ENCODE measurements at places on chromosomes 6 and 20. TPM values are rescaled to one million over a fixed set of nuclear protein-coding genes. Genes with fewer than 3 reads are reported as not detected.
A peak's percentile ranks its signal among the peaks of the same experiment; 100 is the strongest.

GRCh38 chr6:32148289-32149091 lies 3.2 kb downstream of the PRRT1 start:
- H3K4me1 ChIP-seq = peaks cover 27% of the 10 kb centered on the region
- no peak for DNase-seq
- no peak overlapping the region for H3K27ac ChIP-seq
- H3K4me3 ChIP-seq = no peak overlapping the region

DNA sequence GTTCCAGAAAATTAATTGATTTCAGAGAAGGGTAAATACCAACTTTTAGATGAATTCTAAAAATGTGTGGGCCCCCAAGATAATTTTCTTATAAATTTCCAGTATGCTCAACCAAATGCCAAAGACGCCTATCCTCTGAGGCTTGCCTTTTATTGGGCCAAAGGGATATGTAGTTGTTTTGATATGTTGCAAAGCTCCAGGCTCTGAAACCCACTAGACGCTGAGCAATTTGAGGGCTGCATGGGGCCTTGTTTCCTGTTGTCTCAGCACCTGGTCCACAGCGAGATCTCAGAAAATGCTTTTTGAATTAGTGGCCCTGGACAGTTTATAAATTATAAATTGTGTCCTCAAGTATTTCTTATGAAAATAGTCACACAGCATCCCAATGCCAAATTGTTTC lies 397.2 kb downstream of the SAMD5 start:
- no peaks in the 10 kb centered on the region for H3K36me3 ChIP-seq
- H3K27ac ChIP-seq = no peak overlapping the region
- H3K27me3 ChIP-seq = no peaks in the 10 kb centered on the region

DNA sequence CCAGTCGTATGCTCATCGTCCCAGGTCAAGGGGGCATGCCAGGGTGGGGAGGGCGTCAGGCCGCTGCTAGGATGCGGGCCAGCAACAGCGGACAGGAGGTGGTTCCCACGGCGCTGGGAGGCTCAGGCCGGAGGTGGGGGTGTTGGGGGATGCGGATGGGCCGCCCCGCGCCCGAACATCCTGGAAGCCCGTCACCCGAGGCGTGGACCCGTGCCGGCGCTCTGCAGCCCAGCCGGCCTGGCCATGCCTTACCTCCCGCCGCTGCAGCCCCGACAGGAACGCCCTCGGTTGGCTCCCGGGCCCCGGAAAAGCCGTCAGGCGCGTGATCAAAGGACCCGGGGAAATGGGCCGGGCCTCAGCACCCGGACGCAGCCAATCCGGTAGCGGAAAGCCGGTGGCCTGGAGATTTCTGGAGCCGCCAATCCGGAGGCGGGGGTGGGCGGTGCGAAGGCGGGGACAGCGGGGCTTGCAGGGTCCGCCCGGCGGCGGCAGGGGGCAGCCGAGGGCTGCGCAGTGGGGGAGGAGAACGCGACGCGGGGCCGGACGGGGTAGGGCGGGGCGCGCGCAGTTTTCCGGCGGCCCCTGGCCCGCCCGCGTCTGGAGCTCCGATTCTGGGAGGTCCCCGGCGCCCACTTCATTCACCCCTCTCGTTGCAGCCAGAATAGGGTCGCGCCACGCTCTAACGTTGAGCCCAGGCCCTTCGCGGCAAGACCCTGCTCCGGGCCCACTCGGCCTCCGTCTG lies at the start of gene SMIM29:
TSS of gene SMIM29 (minus strand) at position 280 of the 742 bp plus-strand sequence. CDS start 1,215 bp downstream, outside the sequence.
- H3K27me3 ChIP-seq = peaks cover 4% of the 10 kb centered on the region
- H3K27ac ChIP-seq = peak within 1 kb of the TSS; percentile 98
- H3K36me3 ChIP-seq = peaks cover 8% of the 10 kb centered on the region
- DNase-seq = peak; percentile 92

- no peak for DNase-seq
- no peak overlapping the region for H3K4me3 ChIP-seq
- H3K27ac ChIP-seq = no peak overlapping the region
- H3K27me3 ChIP-seq = no peaks in the 10 kb centered on the region
These were observed 590 bp downstream of the EYS start for GRCh38 chr6:65706436-65706835.

DNA sequence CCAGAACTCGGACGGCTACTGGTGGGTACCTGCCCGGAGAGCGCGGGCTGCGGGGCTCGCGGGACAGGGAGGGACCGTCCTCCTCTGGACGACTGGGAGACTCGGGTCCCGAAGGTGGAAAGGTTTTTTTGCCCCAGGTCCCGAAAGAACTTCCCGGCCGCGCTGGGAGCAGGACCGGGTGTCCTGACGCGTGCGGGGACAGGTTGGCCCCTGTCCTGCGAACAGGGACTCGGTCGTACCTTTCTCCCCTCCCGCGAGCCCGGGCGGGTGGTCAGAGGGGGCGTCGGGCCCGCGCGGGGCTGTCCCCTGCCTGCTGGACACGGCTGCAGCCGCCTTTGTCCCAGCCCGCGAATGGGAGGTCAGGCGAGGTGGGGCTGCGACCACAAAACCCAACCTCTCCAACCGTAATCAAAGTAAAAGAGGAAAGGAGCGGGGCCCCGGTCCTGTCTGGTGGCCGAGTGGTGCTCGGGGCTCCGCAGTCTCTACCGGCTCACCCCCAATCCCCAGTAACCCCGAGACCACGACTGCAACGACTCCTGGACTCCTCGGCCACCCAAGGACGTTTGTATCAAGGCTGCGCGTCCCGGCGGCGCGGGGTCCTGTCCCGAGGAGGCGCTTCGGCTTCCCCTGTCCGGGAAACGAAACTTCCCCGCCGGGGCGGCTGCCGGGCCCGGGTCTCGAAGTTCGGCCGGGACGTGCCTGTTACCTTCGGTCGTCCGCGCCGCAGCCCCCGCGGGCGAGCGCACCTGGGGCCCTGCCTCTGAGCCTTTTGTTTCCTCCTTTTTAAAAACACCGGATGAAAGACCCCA lies 798 bp downstream of the DSP start:
- no peaks in the 10 kb centered on the region for H3K36me3 ChIP-seq
- peak overlapping the region; percentile 89 for H3K27ac ChIP-seq
- peaks cover 2% of the 10 kb centered on the region for H3K27me3 ChIP-seq
- no peak for DNase-seq
- peak overlapping the region; percentile 96 for H3K4me3 ChIP-seq
- peaks cover 72% of the 10 kb centered on the region for H3K4me1 ChIP-seq

- no peaks in the 10 kb centered on the region for H3K4me1 ChIP-seq
- H3K36me3 ChIP-seq = 0 out of 2 replicates have a peak, but pooled peaks cover 1% of the 10 kb centered on the region
- H3K27ac ChIP-seq = no peak within 1 kb of the TSS
- H3K4me3 ChIP-seq = no peak within 1 kb of the TSS
These were observed at the start of gene C6orf118 for GRCh38 chr6:165308926-165309731. Gene C6orf118, minus strand, starts transcription at chr6:165309605. Its CDS starts 19 bp downstream, at chr6:165309586.

Gene SCAND1
- total RNA-seq = 106 TPM

GRCh38 chr20:46137816-46138215 lies 19.7 kb downstream of the CD40 start:
- H3K27me3 ChIP-seq = peaks cover 60% of the 10 kb centered on the region
- H3K4me1 ChIP-seq = peaks cover 2% of the 10 kb centered on the region
- no peak overlapping the region for H3K4me3 ChIP-seq
- H3K27ac ChIP-seq = no peak overlapping the region
- DNase-seq = no peak
- H3K36me3 ChIP-seq = no peaks in the 10 kb centered on the region

DNA sequence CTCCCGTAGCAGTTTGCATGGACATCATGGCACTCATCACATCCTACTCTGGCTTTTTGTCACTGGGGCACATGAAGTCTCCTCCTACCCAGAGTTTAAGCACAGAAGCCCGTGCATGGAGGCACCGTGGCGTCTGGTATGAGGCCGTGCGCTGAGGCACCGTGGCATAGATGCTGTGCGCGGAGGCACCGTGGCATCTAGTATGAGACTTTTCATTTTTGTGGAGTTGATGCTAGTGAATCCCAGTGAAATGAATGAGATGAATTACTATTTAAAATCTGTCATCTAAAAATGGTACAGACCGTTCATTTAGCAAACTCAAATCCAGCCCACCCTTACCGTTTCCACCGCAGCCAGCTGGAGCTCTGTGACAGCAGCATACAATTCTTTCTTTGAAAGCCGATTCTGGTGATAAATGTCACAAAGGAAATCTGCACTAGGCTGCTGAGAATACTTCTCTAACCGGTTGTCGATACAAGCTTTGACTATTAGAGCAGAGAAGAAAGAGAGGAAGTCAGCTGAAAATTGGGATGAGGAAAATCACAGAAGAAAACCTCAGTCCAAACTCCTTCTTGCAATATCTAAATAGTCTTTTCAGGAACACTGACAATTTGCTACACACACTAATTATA lies 11.3 kb downstream of the CYP24A1 start:
- no peak overlapping the region for H3K27ac ChIP-seq
- no peaks in the 10 kb centered on the region for H3K36me3 ChIP-seq
- peaks cover 6% of the 10 kb centered on the region for H3K27me3 ChIP-seq
- H3K4me1 ChIP-seq = peaks cover 6% of the 10 kb centered on the region
- H3K4me3 ChIP-seq = no peak overlapping the region

DNA sequence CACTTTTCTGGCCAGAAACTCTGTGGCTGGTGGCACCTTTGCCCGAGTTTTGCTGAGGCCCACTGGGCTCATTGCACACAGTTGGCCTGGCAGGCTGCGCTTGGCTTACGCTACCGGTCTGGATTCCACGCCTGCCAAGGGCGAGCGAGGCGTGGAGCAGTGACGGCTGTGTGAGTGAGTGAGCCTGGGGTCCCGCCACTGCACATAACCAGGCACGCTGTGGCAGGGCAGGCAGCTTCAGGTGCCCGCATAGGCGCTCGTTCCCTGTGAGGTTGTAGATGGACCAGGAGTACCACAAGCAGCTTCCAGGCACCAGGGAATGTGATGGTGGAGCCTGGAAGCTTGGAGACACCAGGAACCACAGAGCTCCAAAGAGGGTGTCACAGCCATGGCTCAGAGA lies 190.1 kb upstream of the DEFB112 start:
- no peaks in the 10 kb centered on the region for H3K4me1 ChIP-seq
- H3K27me3 ChIP-seq = no peaks in the 10 kb centered on the region
- H3K4me3 ChIP-seq = no peak overlapping the region
- no peaks in the 10 kb centered on the region for H3K36me3 ChIP-seq

Data from HFFc6 (cell line).